Daoy (cell line): ENCODE measurements at places on chromosomes 7 and 10. TPM values are rescaled to one million over a fixed set of nuclear protein-coding genes. Genes with fewer than 3 reads are reported as not detected.
A peak's percentile ranks its signal among the peaks of the same experiment; 100 is the strongest.

- no peak for DNase-seq
Measured at GRCh38 chr10:75140246-75140645, 28.8 kb downstream of the SAMD8 start.

DNA sequence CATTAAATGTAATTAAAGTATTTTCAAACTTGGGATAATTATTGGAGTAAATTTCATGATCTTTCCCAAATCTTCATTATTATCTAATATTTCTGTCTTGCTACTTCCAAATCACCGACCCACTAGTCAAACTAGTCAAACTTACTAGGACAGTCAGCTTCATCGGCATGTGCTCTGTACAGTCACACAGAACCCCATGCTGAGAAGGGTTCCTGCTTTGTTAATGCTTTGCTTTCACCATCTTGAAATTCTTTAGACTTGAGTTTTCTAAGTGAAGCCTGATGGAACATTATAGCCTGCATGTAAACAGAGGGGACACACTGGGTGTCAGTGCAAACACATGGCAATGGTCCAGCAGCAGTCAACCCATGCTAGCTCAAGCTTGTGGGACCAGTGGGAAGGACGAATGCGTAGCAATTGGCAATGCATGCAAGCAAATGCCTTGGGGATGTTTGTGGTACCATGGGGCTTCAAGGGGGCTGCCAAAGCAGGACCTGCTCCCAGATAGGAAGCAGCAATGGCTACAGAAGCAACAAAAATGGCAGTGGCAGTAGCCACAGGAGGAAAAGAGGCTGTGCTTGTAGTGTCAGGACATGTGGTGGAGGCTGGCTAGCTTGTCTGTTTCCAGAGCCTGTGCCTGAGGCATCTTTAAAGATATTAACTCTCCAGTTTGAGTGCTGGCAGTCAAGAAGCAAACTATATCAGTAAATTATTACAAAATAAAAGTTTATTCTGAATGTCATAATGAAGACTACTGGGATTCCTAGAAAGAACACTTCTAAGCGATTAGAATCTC, 441.1 kb upstream of the SEMA3D start:
- peak; percentile 13 for DNase-seq

GRCh38 chr7:16581286-16581685, 54.7 kb downstream of the LRRC72 start:
- DNase-seq: no peak

GRCh38 chr7:29564496-29565223, 1.0 kb downstream of the PRR15 start:
- DNase-seq: peak; percentile 91

GRCh38 chr7:7408001-7408770, 127.5 kb downstream of the COL28A1 start:
- DNase-seq: no peak

DNA sequence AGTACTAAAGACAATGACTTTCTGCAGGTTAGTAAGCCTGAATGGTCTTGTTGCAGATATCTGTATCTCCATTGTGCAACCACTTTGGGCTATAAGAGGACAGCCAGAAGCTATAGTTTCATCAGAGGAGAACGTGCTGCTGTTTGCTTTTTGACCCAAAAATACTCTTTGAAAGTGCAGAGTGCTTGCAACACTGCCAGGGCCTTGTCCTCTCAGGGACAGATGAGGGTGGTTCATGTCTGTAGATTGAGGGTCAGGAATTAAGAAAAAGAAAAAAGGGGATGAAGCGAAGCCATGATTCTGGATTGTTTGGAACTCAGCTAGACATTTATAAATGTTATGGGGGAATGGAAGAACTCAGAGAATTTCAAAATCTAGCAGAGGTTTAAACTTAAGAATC, 212.5 kb downstream of the SEC23IP start:
- no peak for DNase-seq

GRCh38 chr7:66779669-66780409, 39.3 kb downstream of the RABGEF1 start:
- DNase-seq: peak; percentile 39

DNA sequence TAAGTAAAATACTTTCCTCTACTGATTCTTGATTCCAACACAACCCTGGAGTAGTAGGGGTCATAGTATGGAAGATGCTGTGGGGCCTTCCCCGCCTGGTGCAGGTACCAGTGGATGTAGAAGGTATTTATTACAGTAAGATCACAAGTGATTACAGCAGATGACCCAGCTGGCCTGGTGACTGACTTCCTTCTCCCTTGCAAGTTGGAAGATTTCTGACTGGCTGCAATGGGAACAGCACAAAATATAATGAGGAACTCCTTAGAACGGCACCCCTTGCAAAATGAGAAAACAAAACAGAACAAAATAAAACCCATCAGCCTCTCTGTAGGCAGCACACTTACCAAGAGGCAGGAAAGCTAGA, 61.7 kb upstream of the TARP start:
- DNase-seq: no peak

- DNase-seq: no peak
Measured at GRCh38 chr10:101038484-101038883, 7.5 kb downstream of the SFXN3 start.

- peak; percentile 78 for DNase-seq
Measured at GRCh38 chr7:149787428-149788299, 14.3 kb upstream of the ZNF467 start.

Gene NAT16
- total RNA-seq: not detected in 2 replicates

Gene MYOF
- 124 and 132 TPM in 2 replicates for total RNA-seq

Gene PNLIP
- not detected in 2 replicates for total RNA-seq

Gene UNC5B
- total RNA-seq: 4.0 and 6.0 TPM in 2 replicates

Gene ADGRA1
- total RNA-seq: not detected in 2 replicates

Gene OR13A1
- not detected in 2 replicates for total RNA-seq
